ENCODE measurements at places on chromosomes 11 and 22.

DNA sequence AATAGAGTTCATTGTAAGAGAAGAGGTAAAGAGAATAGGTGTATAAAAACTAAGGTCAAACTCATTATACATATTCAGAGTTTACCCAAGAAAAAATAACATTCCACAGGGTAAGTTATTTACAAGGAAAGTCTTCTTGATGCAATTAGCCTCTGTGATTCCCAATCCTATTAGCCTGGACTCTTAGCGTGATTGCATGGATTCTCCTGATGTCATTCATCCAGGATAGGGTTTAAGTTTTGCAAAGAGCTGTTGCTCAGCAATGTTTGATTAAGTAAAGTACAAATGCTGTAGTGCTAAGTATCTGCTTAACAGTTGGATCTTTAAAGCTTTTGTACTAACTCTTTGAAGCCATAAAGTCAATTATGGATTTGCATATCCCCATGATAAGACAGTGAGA, 767.8 kb upstream of the LUZP2 start:
- no peak for DNase-seq

- DNase-seq = no peak
Measured at GRCh38 chr22:45210577-45210976, 30.1 kb downstream of the KIAA0930 start.

GRCh38 chr11:75096456-75097172, at the start of gene OR2AT4:
TSS of gene OR2AT4 (minus strand) at chr11:75096876.
- no peak for DNase-seq

GRCh38 chr11:113877670-113878055, 2.3 kb upstream of the USP28 start:
- DNase-seq = no peak

GRCh38 chr22:42174062-42174461, 43.5 kb upstream of the CYP2D6 start:
- no peak for DNase-seq

- no peak for DNase-seq
Measured at GRCh38 chr22:49100773-49101172, 726.9 kb downstream of the BRD1 start.

- DNase-seq = no peak
Measured at GRCh38 chr11:2193099-2193887, 21.7 kb upstream of the TH start.

DNA sequence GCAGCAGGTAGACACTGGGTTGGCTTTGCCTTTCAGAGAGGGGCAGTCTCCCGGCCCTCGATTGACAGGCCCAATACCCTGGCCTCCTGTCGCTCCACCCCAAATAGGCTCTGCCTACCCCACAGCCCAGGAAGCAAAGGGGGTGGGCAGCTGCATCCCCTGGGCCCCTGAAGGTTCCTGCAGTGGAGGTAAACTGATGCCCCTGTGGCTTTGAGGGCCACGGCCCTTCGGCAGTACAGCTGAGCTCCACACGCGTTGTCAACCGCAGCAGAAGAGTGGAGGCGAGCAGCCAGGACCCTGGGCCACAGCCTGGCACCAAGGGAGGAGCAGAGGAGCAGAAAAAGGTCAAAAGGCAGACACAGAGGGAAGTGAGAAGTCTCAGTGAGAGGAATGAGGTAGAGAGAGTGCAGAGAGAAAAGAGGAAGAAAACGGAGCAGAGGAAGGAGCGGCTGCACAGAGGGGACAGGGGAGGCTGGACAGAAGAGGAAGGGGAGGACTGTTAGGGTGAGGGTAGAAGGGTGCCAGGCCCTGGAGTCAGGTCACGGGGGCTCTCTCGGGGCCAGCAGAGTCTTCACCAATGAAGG, 64.0 kb downstream of the SLC22A12 start:
- DNase-seq = no peak

GRCh38 chr11:67076202-67076601, 19.6 kb downstream of the RHOD start:
- no peak for DNase-seq

DNA sequence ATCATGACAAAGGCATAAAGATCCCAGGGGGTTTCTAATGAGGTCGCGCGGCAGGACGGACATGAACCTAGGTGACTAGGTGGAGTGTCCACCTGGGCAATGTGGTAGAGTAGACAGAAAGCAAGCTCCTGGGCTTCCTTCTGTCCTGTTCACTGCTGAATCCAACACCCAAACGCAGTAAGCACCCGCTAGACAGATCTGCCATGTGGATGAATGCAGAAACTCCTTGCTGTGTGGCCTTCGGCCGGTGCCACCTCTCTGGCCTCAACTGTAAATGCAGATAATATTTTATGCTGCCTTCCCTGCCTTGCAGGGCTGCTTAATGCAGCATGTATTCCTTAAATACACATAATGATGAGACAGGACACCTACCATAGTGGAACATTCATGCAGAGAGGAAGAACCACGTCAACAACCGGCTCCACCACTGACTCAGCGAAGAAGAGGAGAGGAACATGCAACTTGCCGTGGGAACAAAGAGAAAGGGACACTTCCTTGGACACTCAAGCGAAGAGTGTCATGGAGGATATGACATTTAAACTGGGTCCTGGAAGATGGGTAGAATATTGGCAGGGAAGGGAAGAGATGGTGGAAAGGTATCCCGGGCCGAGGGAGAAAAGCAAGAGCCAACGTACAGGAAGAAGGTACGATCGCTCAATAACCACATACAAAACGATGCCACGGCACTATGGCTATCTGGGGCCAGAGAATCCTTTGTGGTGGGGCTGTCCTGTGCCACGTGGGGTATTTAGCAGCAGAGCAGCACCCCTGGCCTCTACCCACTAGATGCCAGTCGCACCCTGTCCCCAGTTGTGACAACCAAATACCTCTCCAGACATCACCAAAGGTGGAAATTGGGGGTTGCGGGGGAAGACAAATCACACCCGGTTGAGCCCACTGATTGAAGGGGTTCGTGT, 30.8 kb downstream of the MYH9 start:
- no peak for DNase-seq

DNA sequence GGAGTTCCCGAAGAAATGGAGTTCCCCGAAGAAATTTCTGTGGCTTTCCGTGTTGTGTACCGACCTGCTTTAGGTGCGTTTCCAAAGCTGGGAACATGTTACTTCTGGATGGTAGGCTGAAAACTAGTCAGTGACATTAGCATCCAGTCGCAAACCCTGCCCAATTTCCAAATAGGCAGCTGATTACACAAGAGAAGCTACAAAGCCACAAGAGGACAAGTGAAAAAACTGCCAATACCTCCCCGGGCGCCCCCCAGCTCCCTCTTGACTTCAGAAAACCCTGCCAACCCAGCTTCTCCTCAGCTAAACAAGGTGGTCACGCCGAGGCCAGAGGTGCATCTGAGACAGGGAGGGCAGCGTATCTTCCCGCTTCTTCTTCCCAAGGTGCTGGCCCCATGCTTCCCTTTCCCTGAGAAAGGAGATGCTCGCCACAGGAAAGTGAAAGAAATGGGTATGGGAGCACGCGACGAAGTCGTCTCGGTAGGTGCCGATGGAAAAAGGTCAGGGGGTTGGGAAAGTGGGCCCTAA, 551 bp downstream of the AGBL2 start:
- peak; percentile 75 for DNase-seq

GRCh38 chr11:45156201-45156600, 9.8 kb downstream of the PRDM11 start:
- no peak for DNase-seq

GRCh38 chr11:26457636-26458035, 114.4 kb downstream of the MUC15 start:
- no peak for DNase-seq

DNA sequence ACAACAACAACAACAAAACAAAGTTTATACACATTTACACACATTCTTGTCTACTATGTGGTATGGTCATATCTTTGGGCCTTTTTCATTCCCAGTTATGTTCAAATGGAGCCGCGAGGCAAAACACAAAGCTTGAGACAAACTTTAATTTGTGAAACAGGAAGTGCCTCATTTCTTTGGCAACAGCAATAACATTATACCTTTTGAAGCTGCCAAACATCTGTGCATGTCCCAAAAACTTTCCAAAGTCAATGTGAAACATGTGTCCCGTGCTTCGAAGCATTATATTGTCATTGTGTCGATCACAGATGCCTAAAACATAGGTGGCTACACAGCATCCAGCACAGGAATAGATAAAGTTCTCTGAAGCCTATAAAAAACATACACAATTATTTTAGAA, 25.0 kb upstream of the RPS13 start:
- DNase-seq = no peak
